Neural progenitor cell (in vitro differentiated cells): ENCODE measurements at places on chromosomes 4 and X. TPM values are rescaled to one million over a fixed set of nuclear protein-coding genes. Genes with fewer than 3 reads are reported as not detected.

Gene TMEM164
- total RNA-seq = 15.5 and 23.9 TPM in 2 replicates

Gene ATP8A1
- total RNA-seq = 27.6 and 46.1 TPM in 2 replicates

Gene MAGEC2
- not detected in 2 replicates for total RNA-seq

Gene HTN1
- not detected in 2 replicates for total RNA-seq

Gene DMRTC1
- not detected in 2 replicates for total RNA-seq

Gene CSAG3
- not detected in 2 replicates for total RNA-seq

Gene SHROOM4
- total RNA-seq = 3.0 TPM in 2 replicates

GRCh38 chrX:118717678-118718391, 9.6 kb upstream of the IL13RA1 start:
- no peaks in the 10 kb centered on the region for H3K27me3 ChIP-seq
- H3K4me3 ChIP-seq = no peak overlapping the region
- no peak overlapping the region for H3K27ac ChIP-seq

GRCh38 chr4:114036426-114036825, 57.0 kb upstream of the ARSJ start:
- no peak overlapping the region for H3K27ac ChIP-seq
- peak; percentile 12 for DNase-seq
- no peaks in the 10 kb centered on the region for H3K36me3 ChIP-seq
- H3K4me1 ChIP-seq = no peaks in the 10 kb centered on the region
- H3K27me3 ChIP-seq = no peaks in the 10 kb centered on the region
- no peak overlapping the region for H3K4me3 ChIP-seq

GRCh38 chr4:103719830-103720207, at the start of gene TACR3:
Gene TACR3, minus strand, starts transcription at chr4:103719985. Its CDS starts 310 bp downstream, at chr4:103719675.
- peak within 1 kb of the TSS; percentile 58 for H3K4me3 ChIP-seq
- H3K27ac ChIP-seq = no peak within 1 kb of the TSS
- H3K27me3 ChIP-seq = peaks cover 44% of the 10 kb centered on the region
- peak; percentile 71 for DNase-seq
- H3K36me3 ChIP-seq = no peaks in the 10 kb centered on the region
- H3K4me1 ChIP-seq = peaks cover 6% of the 10 kb centered on the region

DNA sequence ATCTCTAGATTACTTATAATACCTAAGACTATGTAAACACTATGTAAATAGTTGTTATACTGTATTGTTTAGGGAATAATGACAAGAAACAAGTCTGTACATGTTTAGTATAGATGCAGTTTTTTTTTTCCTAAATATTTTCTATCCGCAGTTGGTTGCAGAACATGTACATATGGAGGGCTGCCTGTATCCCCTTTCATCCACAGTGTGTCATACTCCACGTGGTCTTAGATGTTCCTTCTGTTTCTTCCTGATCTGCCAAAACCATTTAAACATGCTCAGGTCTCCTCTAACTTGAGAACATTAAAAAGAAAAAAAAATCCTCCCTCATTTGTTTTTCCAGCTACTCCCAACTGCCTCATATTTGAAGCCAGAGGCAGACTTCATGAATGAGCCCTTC, 14.0 kb downstream of the OCIAD1 start:
- H3K4me1 ChIP-seq = no peaks in the 10 kb centered on the region
- H3K27me3 ChIP-seq = no peaks in the 10 kb centered on the region
- H3K4me3 ChIP-seq = no peak overlapping the region
- DNase-seq = no peak

GRCh38 chr4:94304365-94304971, 38.2 kb downstream of the HPGDS start:
- no peaks in the 10 kb centered on the region for H3K36me3 ChIP-seq
- H3K4me3 ChIP-seq = no peak overlapping the region
- H3K27ac ChIP-seq = no peak overlapping the region
- no peaks in the 10 kb centered on the region for H3K4me1 ChIP-seq
- H3K27me3 ChIP-seq = no peaks in the 10 kb centered on the region

- no peaks in the 10 kb centered on the region for H3K4me1 ChIP-seq
- no peaks in the 10 kb centered on the region for H3K36me3 ChIP-seq
- no peak overlapping the region for H3K4me3 ChIP-seq
Observed at GRCh38 chrX:109922190-109922589, 80.7 kb upstream of the TMEM164 start.

DNA sequence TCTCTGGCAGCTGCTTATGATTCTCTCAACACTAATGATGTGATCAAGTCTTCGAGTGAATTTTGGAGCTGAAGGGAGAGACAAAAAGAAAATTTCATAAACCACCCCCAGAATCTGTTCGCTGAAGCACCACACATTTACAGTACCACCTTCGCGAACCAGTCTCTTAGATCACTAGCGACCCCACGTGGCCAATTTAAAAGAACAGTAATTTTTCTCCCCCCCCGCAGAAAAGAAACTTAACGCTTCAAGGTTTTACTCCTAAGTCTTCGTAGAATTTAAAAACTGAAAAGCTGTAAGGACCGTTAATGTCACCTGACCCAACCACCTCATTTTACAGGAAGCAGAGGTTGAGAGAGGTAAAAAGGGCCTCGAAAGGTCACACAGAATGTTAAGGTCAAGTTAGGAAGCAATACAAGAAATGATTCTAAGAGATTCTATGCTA, 187.5 kb downstream of the QDPR start:
- H3K4me3 ChIP-seq = no peak overlapping the region
- peak; percentile 67 for DNase-seq
- no peaks in the 10 kb centered on the region for H3K4me1 ChIP-seq
- H3K27ac ChIP-seq = no peak overlapping the region
- H3K36me3 ChIP-seq = no peaks in the 10 kb centered on the region

DNA sequence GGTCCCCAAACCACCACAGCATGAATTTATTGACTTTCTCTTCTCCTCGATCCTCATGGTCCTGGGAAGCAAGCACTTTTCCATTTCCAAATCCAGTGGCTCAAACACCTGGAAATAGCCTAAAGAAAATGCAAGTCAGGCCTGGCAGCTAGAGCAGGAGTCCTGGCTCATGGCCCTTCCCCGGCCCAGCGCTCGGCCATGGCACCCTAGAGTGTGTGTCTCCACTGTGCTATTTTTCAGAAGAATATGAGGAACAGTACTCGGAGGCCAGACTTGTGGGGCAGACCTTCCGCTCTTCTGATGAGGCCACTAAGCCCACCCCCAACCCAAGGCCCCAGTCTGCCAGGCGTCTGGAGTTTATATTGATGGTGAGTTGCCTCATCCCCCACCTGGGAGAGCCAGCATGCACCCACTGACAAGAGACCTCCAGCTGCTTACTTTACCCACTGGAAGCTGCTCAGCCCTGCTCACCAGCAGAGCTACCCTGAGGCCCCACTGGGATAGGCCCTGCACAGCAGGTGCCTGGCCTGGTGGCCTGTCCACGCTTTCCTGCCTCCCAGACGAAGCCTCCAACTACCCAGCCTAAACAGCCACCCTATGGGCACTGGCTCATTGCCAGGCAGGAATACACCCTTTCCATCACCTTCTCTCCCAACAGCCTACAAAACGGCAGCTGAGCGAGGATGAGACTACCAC, 2.3 kb upstream of the RTL5 start:
- H3K27ac ChIP-seq = no peak overlapping the region
- DNase-seq = no peak
- no peaks in the 10 kb centered on the region for H3K36me3 ChIP-seq
- no peak overlapping the region for H3K4me3 ChIP-seq
- H3K4me1 ChIP-seq = peaks cover 4% of the 10 kb centered on the region

DNA sequence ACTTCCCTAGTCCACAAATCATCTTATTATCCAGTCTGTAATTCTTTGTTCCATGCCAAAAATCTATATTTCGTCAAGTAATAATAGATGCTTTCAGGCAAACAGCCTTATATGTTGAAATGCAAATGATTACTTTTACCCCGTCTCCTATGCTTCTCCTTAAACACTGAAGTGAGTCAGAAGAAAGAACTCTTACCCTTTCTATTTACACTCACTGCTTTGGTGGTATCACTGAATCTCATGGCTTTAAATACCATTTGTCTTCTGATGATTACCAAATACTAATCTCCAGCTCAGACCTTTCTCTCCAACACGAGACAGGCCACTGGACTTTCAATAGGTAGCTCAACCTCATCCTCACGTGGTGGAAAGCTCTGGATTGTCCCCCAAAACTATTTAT, 558.1 kb downstream of the IL1RAPL1 start:
- H3K27ac ChIP-seq = no peak overlapping the region
- H3K36me3 ChIP-seq = no peaks in the 10 kb centered on the region
- no peaks in the 10 kb centered on the region for H3K27me3 ChIP-seq
- peaks cover 9% of the 10 kb centered on the region for H3K4me1 ChIP-seq
- no peak for DNase-seq
- H3K4me3 ChIP-seq = no peak overlapping the region

GRCh38 chr4:107255114-107255513, 219.0 kb upstream of the DKK2 start:
- H3K4me3 ChIP-seq = no peak overlapping the region
- no peaks in the 10 kb centered on the region for H3K36me3 ChIP-seq
- no peaks in the 10 kb centered on the region for H3K27me3 ChIP-seq
- no peak overlapping the region for H3K27ac ChIP-seq
- no peaks in the 10 kb centered on the region for H3K4me1 ChIP-seq

DNA sequence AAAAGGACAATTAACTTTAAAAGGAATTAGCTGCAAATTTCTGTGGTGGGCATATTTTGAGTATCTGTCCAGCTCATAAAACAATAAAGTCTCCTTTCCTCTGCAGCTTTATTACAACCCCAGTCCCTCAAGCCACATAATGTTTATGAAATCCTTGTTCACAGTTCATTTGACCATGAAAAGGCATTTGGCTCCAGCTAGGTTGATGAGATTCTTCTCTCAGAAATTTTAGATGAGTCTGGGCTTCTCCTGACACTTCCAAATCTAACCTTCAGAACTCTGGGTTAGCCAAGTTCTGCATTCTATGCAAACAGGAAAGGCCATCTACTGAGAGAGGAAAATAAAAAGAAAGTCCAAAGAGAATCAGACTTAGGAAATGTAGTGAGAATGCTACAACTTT, 156.8 kb downstream of the GRXCR1 start:
- no peak overlapping the region for H3K27ac ChIP-seq
- H3K4me1 ChIP-seq = no peaks in the 10 kb centered on the region
- no peak for DNase-seq

- peaks cover 11% of the 10 kb centered on the region for H3K4me1 ChIP-seq
- no peaks in the 10 kb centered on the region for H3K27me3 ChIP-seq
- H3K4me3 ChIP-seq = no peak overlapping the region
- no peak overlapping the region for H3K27ac ChIP-seq
- DNase-seq = no peak
- no peaks in the 10 kb centered on the region for H3K36me3 ChIP-seq
Observed at GRCh38 chr4:77201857-77202256, 44.9 kb downstream of the CCNG2 start.

DNA sequence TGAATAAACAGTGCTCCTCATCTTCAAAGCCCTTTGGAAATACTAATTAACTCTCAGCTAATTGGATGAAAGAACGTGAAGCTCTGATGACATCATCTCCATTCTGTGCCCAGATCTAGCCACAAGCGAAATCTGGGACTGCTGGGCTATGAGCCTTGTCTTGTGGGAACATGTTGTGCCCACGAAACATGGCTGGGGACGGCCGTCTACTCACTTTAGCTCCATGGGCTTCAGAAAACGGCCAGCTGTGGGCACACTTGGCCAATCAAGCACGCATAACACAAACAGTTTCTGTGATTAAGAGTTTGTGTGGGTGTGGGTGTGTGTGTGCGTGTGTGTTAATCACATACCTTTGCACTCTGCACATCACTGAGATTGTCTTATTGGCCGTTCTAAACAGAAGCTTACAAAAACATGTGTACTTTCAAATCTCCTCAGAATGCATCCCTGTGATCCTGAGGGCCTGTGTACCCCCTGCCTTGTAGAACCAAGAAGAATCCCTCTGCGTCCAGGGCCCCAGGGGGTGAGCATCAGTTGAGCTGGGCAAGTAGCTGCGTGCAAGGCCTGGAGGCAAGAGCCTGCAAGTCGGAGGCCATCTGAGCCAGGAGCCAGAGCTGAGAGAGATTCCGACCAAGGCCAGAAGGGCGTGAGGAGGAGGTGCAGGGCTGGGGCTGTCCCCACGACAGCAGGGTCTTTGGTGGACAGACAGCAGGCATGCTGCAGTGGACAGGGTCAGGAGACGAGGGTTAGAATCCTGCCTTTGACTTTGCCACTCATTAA, 18.7 kb upstream of the ZNF185 start:
- H3K27me3 ChIP-seq = no peaks in the 10 kb centered on the region
- H3K4me3 ChIP-seq = no peak overlapping the region
- no peak for DNase-seq
- no peak overlapping the region for H3K27ac ChIP-seq
- no peaks in the 10 kb centered on the region for H3K4me1 ChIP-seq

- no peak overlapping the region for H3K27ac ChIP-seq
- H3K4me1 ChIP-seq = no peaks in the 10 kb centered on the region
- no peaks in the 10 kb centered on the region for H3K36me3 ChIP-seq
Observed at GRCh38 chr4:78749972-78750727, 26.0 kb upstream of the BMP2K start.
